ENCODE measurements at places on chromosomes 13 and 19.

DNA sequence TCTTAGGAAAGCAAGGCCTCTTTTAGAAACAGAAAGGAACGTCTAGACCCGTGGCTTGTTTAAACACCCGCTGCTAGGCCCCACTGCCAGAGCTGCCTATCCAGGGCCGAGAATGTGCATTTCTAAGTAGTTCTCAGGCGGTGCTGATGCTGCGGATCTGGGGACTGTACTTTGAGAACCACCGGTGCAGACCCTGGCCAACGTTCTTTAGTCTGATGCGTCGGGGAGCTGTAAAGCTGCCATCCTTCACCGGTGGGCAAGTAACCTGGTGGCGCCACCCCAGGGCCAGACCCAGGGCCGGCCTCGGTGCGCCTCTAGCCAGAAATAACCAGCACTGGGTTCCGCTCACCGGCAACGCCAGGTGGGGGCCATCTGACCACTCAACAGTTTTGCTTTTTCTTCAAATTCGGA lies 47.1 kb downstream of the TGDS start:
- peak; percentile 78 for DNase-seq

- no peak for DNase-seq
Measured at GRCh38 chr19:28632371-28633080, 580.4 kb downstream of the UQCRFS1 start.

- DNase-seq = no peak
Measured at GRCh38 chr13:108795841-108796240, 166.4 kb downstream of the MYO16 start.

GRCh38 chr13:38970380-38971051 lies 20.1 kb downstream of the STOML3 start:
- no peak for DNase-seq

- DNase-seq = no peak
Measured at GRCh38 chr13:104327211-104327610, 1261.0 kb upstream of the SLC10A2 start.

DNA sequence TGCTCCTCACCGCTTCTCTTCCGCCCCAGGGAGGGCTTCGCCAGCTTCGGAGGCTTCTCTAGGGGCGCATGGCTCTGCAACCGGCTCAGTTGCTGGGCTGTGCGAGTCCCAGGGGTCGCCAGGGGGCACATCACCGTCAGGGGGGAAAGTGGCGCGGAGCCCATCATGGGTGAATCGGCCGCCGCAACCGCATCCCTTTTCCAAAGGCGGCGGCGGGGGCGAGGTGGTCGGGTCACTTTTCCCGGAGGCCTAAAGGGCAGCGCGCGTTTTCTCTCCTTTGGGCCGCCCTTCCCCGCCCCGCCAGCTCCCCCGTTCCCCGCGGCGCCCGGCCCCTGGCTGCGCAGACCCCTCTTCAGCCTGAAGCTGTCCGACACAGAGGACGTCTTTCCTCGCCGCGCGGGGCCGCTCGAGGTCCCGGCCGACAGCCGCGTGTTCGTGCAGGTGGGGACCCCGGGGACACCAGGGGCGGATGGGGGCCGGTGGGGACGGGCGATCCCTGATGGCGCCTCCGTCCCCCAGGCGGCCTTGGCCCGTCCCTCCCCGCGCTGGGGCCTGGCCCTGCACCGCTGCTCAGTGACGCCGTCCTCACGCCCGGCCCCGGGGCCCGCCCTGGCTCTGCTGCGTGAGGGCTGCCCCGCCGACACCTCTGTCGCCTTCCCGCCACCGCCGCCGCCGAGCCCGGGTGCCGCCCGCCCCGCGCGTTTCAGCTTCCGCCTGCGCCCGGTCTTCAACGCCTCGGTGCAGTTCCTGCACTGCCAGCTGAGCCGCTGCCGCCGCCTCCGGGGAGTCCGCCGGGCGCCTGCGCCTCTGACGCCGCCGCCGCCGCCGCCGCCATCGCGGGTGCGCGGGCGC lies 1.7 kb downstream of the TGFBR3L start:
- DNase-seq = peak; percentile 34

GRCh38 chr13:94548382-94548781 lies 47.6 kb downstream of the TGDS start:
- peak; percentile 45 for DNase-seq

DNA sequence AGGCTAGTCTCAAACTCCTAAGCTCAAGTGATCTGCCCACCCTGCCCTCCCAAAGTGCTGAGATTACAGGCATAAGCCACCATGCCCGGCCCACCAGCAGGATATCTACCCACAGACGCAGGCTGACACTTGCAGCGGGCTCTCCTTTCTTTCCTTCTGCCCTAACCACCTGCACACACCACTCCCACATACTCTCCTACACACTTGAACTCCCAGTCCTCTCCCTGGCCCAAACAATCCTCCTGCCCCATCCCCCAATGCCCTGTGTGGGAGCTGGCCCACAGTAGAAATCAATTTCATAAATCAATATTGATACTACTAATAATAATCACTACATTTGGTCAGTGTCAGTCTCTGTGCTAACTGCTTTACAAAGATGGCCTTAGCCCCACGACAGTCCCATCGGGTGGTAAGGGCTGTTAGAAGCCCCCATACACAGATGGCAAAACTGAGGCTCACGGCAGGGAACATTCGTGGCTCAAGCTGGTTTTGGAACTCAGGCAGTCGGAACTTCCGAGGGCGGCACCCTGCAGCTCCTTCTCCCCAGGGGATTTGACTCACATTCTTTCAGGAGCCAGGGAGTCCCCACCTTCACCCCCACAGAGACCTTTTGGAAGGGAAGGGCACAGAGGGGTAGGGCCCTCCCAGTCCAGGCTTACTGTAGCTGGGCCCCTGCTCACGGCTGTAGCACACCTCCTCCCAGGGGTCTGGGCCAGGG lies 3.4 kb upstream of the DPF1 start:
- no peak for DNase-seq

GRCh38 chr13:105370011-105370650 lies 1165.3 kb downstream of the EFNB2 start:
- no peak for DNase-seq

DNA sequence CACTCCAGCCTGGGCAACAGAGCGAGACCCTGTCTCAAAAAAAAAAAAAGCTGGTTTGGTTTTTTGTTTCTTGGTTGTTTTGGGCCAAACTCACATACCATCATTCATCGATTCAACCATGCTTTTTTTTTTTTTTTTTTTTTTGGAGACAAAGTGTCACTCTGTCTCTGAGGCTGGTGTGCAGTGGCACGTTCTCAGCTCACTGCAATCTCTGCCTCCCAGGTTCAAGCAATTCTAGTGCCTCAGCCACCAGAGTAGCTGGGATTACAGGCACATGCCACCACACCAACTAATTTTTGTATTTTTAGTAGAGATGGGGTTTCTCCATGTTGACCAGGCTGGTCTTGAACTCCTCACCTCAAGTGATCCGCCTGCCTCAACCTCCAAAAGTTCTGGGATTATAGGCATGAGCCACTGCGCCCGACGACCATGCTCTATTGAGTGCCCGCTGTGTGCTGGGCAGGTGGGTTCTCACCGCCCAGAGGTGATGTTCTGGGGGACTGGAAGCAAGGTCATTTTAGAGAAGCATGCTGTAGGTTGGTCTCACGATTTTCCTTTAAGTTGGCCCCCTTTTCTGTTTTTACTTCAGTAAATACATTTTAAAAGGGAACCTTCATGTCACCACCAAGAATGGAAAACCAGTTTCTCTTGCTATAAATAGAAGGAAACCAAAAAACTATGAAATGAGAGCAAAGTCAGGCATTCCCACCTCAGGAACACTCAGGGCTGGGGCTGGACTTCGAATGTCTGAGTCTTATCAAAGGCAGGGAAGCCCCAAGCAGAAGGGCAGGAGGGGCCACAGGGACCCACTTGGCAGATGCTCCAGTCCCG lies 8.3 kb upstream of the JUND start:
- DNase-seq = no peak

GRCh38 chr13:110661256-110661655 lies 44.7 kb downstream of the CARS2 start:
- no peak for DNase-seq

- DNase-seq = no peak
Measured at GRCh38 chr19:46328079-46328478, 18.8 kb upstream of the PPP5C start.

DNA sequence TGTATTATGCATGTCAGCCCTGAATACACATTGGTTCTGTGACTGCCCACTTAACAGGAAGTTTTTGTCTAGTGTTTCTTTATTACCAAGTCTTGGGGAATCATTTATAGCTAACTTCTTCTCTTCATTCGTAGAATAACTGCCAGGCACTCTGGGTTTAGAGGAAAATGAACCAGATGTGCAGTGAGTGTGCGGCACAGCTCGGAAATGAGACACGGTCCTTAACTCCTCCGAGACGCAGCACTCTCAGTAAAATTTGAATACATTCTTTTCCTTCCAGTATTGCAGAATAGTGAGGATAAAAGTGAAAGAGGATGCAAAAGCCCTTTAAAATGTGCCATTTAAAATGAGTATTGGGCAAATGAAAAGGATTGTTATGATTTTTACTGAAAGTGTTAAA lies 29.2 kb downstream of the ATP8A2 start:
- no peak for DNase-seq

- no peak for DNase-seq
Measured at GRCh38 chr13:58680115-58680514, 1048.6 kb downstream of the PCDH17 start.

GRCh38 chr19:10884274-10884673 lies 12.9 kb downstream of the CARM1 start:
- no peak for DNase-seq

GRCh38 chr19:5038631-5039271 lies 69.8 kb downstream of the KDM4B start:
- peak; percentile 25 for DNase-seq

- DNase-seq = no peak
Measured at GRCh38 chr19:43799502-43800142, 2.6 kb downstream of the LYPD5 start.

GRCh38 chr13:68232351-68233130 lies 1002.4 kb upstream of the PCDH9 start:
- no peak for DNase-seq

DNA sequence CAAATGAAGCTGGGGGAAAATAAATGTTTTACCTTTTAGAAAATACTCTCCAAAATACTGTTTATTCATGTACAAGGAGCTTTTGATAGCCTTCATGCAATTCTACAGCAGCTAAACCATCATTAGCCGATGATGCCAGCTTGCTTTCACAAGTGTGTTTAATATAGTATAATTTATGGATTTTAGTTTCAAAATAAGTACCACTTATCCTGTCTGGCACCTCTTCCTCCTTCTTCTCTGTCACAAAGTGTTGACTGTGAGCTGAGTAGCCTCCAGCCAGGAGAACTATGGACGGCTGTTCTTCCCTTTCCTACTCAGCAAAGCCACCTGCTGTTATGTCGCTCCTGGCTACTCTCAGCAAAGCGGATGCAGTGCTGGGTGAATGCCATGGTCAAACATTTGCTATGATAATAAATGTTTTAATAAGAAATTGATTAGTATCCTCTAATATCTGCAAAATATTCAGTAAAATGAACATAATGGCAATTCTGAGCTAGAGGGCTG lies 238.2 kb downstream of the LIG4 start:
- peak; percentile 57 for DNase-seq

DNA sequence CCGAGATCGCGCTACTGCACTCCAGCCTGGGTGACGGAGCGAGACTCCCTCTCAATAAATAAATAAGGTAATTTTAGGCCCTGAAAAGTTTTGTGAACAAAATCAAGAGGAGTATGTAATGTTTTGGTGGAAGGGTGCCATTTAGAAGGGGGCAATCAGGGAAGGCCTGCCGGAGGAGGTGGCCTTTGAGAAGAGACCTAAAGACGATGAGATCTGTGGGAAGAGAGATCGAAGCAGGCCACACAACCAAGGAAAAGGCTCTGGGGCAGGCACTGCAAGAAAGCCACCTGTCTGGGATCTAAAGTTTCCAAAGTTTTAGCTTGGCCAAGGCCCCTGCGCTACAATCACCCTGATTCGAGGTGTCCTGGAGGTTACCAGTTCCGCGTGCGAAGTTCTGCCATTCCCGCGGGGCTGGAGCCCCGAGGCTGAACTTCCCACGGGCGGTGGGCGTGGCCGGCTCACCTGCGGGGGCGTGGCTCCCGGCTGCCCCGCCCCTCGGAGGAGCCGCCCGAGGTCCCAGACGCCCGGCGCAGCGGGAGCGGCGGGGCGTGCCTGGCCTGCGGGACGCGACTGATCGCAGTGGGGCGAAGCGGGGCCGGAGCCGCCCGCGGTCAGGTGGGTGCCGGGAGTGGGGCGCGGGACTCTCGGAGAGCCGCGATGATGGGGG lies at the start of gene KLC3:
Gene KLC3 (plus strand): TSS at position 519 of the 667 bp plus-strand sequence. CDS start 4,792 bp downstream, outside the sequence.
- DNase-seq = no peak

DNA sequence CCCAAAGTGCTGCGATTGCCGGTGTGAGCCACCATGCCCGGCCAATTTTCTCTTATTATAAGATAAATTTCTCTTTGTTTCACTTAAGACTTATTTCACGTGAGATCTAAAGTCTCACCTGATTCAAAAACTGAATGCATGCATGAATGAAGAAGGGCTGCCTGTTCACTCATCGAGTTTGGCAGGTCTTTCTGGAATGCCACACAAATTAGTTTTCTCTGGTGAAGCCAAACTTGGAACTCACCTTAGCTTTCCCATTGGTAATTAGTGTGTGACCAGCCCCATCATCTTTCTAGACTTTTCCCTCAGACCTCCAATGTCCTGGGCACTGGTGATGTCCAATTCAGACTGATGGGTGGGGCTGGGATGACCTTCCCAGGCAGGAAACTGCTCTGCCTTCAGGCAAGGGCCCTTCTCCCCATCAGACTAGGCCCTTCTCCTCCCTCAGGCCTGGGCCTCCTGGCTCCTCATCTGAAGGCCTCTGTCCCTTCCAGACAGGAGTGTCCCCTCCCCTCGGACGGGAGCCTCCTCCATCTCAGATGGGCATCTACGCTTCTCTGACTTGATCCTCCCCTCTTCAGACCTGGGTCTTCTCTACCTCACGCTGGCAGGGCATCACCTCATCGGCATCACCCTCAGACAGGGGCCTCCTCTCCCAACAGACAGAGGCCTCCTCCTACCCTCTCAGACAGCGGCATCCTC lies 14.4 kb downstream of the C3 start:
- no peak for DNase-seq

DNA sequence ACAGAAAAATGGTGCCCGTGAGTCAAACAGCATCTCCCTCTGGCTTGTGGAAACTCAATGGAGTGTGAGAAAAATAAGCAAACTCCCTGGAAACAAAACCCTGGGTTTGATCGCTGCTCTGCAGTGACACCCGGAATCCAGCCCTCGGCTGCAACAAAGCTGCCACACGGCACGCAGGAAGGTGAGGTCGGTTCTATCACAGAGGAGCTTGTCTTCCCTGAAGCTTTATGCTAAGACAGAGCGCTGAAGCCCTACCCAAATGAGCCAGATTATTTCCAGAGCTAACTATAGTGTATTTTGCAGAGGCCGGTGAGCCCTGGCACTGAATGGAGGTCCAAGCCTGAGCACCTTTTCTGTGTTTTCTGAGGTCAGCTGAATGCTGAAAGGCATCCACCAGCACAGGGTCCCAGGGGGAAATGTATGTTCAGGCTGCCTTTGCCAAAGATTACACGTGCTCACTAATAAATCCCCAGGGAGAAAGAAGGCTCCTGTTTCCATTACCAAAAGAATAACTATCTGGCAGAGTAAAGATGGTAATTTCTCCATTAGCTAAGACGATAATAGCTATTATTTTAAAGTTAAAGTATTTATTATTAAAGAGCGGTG lies 77.8 kb downstream of the TSHZ3 start:
- DNase-seq = no peak

- DNase-seq = no peak
Measured at GRCh38 chr13:56909896-56910600, 230.7 kb upstream of the PRR20A start.

GRCh38 chr19:35783469-35784434 lies 8.4 kb downstream of the ARHGAP33 start:
- DNase-seq = no peak

Data from SHP77 (cell line).